ENCODE measurements at places on chromosomes 1 and 21. TPM values are rescaled to one million over a fixed set of nuclear protein-coding genes. Genes with fewer than 3 reads are reported as not detected.

HCRTR1 gene
- not detected for total RNA-seq

CA6 gene
- total RNA-seq, result 2.1 TPM

BARHL2 gene
- not detected for total RNA-seq

AIRE gene
- not detected for total RNA-seq

ST6GALNAC5 gene
- not detected for total RNA-seq

TNFRSF8 gene
- total RNA-seq, result 1.7 TPM

HSD3B2 gene
- not detected for total RNA-seq

KRTAP13-2 gene
- total RNA-seq, result not detected
